NCI-H1092 (cell line): ENCODE measurements at places on chromosomes 1 and 21.

DNA sequence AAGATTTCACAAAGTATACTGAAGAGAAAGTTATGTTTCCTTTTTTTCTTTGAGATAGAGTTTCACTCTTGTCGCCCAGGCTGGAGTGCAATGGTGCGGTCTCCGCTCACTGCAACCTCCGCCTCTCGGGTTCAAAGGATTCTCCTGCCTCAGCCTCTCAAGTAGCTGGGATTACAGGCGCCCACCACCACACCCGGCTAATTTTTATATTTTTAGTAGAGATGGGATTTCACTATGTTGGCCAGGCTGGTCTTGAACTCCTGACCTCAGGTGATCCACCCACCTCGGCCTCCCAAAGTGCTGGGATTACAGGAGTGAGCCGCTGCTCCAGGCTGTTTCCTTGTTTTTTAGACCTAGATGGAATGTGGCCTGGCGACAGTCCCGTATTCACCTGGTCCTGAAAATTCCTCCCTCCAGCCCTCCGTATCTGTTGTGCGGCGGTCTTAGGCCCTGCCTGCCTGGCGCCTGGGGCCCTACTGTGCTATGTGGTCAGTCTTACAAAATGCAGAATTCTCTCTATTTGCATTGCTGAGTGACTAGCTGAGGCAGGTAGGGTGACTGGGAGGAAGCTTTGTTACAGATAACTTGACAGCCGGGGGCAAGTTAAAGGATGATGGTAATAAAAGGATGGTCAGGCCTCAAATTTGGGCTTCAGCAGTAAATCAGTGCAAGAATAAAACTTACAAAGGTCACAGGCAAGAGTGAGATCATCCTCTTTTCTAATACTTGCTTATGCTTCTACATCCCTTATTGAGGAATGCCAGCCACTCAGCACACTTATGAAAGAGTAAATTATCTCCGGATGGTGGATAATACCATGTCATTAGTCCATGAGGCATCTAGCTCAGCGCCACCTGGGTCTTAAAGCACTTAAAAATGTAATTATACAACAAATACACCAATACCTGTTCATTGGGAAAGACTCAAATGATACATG lies 30.3 kb downstream of the PARK7 start:
- DNase-seq: no peak

GRCh38 chr1:15526021-15526489 lies 593 bp upstream of the DNAJC16 start:
- DNase-seq: no peak

DNA sequence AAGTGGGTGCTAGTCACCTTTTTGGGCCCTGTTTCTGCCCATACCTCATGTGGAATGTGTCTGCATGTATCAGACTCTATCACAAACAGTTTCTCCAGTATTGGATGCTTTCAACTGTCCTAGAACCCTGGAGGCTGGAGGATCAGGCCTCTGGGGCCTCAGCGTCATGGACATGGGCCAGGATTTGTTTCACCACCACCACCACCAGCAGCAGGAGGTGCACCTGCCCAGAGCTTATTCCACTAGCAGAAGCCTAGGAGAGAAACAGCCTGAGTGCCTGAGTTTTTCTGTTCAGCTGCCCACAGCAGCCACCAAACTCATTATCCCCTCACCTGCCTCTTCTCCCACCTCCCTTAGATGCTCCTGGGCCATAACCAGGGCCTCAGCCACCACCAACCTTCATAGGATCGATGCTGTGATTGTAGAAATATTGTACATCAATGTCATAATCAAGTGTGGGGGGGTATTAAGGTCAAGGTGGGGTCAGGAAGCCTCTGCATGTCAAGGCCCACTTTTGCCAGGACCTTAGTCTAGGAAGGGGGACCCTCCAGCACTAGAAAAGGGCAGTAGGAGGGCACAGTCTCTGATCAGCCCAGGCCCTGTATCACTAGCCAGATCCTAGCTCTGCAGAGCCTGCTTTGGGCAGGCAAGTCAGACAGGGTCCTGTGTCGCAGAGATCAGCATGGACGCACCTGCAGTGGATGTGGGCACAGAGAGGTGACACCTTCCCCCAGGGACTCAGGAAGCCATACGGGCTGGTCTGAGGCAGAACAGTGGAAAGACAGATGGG lies 9.3 kb downstream of the DMAP1 start:
- DNase-seq: no peak

DNA sequence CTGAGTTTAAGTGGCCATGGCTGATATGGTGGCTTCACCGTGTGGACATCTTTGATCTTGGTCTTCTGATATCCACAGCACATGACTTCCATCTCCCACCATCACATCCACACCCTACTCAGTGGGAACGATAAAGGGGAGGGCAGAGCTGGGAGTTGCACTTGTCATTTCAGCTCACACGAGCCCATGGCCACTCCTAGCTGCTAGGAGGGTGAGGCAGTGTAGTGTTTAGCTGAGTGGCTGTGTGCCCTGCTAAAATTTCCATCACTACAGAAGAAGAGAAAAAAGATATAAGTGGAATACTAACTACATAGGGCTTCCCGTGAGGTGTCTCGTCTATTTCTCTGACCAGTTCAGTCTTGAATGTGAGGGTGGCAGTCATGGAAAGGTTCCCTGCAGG lies 123.3 kb upstream of the EDN2 start:
- DNase-seq: no peak

DNA sequence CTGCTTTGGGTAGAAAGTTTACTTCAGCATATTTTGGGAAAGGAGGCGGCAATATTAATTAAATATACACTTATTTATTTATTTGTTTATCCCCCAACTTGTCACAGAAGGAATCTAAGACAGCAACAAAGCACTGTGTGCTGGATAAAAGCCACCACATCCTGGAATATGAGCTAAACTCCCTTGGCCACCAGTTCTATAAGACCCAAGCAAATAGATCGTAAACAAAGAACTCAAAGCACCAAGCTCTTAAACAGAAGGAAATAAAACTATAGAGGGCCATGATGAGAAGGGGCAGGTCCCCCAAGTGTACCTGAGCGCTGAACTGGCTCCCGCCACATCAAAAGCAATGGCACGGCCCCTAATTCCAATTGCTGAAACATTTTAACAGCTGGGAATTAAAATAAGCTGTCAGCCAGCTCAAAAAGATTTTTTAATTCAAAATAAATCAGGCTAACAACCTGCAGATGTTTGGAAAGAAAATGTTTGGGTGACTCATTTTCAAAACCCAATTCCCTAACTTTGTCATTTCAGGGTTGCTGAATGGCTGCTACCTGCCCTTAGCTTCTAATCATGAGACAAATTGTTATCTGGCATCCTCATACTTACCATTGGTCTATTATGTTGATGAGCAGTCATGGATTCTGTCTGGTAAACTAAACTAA lies 127.1 kb downstream of the SLC30A10 start:
- DNase-seq: no peak

- no peak for DNase-seq
Measured at GRCh38 chr1:86852782-86853408, 61.0 kb downstream of the SELENOF start.

DNA sequence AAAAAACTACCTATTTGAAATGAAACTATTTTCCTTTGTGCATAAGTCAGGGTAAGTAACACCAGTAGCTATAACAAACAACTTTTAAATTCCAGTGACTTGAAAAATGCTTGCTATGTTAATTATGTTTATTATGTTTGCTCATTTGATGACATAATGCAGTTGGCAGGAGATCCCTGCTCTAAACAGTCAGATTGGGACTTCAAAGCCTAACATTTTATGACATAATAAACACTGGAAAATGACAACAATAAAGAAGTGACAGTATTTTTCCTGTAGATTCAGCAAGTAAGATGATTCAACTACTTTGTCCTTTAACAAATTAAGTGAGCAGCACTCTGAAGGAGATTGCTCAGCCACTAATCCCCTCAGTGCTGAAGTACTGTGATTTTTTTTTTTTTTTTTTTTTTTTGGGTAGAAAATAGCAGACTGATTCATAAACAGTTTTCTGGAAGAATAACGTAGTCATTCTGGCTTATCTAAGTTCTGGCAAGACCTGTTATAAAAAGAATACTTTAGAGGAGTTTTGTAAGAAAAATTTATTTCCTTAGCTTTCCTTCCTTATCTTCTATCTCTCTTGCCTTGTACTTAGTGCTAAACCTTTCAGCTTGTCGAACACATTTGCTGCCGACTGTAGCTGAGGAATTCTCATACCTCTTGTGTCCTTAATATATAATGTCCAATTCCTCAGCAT lies 207.2 kb downstream of the PTGER3 start:
- DNase-seq: no peak

DNA sequence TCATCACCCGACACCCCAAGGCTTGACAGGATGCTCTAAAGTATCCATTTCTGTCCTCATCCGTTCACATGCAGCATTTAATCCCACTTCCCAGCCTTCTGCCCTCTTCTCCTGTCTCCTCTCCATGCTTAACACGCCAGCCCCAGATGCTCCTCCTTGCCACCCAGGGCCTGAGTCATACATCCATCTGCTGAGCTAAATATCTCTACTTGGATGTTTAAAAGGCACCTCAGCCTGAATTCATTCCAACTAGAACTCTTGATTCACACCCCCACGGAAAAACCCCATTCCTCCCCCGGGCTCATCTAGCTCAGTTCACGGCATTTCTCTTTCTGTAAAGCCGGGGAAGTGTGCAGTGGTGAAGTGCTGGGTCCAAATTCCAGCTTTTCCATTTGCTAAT lies 27.7 kb downstream of the TEX35 start:
- DNase-seq: no peak

DNA sequence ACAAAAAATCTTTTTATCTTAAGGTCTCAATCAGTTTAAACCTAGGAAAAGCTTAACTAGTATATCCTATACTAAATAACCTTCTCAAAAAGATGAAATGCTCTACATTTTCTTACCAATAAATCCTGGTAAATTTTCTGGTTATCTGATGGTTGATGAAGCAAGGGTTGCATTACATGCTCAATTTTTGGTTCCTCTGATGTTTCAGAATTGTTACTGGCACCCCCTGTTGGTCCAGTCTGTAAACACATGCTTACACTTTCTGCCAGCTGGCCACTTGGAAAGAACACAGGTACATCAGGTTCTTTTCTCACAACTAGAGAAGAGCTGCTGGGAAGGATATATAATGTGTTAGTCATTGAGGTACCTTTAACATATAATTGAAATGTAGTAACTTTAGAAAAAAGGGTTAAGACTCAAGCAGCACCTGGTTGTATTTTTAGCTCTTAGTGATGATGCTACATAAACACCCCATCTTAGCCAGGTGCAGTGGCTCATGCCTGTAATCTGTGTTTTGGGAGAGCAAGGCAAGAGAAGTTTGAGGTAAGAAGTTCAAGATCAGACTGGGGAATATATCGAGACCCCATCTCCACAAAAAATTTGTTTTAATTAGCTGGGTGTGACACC lies 30.9 kb upstream of the TAL1 start:
- DNase-seq: no peak
